ENCODE measurements at places on chromosomes 4 and X.

DNA sequence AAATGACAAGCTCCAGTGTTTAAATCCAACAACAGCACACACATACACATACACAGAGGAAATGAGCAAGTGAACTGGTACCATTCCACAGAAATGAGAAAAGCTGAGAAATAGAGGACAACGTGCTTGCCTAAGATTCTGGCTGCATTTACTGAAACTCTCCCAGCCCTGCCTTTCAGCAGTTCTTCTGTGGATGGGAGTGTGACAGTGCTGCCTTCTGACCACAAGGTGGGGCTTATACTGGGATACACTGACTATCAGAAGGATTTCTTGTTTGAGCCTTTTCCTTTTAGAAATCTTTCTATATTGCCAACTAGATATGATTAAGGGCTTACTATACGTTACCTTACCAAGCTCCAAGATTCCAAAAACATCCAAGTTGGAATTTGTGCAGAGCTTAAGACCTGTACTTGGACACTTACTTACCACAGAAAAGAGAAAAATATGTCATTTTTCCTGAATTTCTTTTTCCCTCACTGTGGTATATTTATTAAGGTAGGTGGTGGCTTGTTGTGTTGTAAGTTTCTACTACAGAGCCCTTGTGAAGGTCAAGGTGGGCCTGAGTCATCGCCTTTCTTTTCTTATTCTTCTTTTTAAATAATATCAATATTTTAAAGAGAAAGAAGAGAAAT, 10.7 kb upstream of the CXCL8 start:
- DNase-seq, result peak; percentile 83

DNA sequence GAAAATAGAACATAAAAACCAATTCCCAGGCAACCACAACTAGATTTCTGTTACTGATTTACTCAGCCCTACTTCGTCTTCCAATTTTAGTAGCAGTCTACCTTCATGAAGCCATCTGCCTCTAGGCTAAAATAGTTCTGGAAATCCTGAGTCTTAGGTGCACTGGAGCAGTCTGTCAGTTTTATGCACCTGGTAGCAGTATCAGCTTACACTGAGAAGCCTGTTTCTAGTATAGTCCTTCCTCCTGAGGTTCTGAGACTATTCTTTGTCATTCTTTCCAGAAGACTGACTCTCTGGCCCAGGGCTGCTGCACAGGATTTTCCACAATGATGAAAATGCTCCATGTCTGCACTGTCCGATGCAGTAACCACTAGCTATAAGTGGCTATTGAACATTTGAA, 16.9 kb upstream of the HPRT1 start:
- DNase-seq, result no peak

GRCh38 chr4:155819066-155819465, 47.0 kb downstream of the ASIC5 start:
- no peak for DNase-seq

DNA sequence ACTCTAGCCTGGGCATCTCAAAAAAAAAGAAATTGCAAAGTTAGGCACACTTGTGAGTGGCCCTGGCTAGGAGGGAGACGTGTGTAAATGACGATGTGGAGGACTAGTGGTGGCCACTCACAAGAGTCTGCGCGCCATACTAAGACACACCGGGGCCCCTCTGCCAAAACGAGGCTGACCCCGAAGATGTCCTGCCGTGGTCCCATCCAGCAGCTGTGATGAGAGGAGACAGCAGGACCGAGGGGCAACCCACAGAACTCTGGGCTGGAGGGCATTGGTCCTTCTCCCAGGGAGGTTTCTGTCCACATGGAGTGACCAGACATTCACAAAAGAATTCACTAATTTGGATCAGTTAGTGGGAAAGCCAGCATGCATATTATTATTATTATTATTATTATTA, 47.4 kb downstream of the NOP14 start:
- DNase-seq, result no peak

DNA sequence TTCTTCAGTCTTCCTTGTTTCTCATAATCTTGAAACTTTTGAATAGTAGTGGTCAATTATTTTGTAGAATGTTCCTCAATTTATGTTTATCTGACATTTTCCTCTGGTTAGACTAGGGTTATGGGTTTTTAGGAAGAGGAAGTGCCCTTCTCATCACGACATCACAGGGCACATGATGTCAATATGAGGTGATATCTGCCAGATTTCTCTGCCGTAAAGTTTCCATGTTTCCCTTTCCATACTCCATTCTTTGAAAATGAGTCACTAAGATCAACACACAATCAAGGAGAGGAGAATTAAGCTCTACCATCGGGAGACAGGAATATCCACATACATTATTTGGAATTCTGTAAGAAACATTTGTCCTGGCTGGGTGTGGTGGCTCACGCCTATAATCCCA, 28.4 kb downstream of the RP2 start:
- peak; percentile 16 for DNase-seq

DNA sequence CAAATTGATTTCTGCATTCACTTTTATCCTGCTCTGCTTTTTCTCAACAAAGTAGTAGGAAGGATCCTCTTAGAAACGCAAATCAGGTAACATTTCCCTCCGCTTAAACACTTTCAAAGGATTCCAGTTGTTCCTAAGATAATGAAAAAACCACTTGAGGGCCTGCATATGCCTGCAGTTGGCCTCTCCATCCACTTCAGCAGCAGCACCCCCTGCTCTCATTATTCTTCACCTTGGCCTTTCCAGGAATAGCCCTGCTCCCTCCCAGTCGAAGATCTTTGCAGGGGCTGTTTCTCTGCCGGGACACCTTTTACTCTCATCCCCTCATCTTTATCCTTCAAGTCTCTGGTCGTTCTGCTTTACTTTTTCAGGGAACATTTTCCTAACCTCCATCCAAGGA, 314.0 kb downstream of the INPP4B start:
- DNase-seq, result no peak

- DNase-seq, result no peak
These were observed 6.1 kb downstream of the UBQLN2 start for GRCh38 chrX:56569378-56570057.

GRCh38 chr4:121692261-121692660, 4.5 kb downstream of the ANXA5 start:
- no peak for DNase-seq

DNA sequence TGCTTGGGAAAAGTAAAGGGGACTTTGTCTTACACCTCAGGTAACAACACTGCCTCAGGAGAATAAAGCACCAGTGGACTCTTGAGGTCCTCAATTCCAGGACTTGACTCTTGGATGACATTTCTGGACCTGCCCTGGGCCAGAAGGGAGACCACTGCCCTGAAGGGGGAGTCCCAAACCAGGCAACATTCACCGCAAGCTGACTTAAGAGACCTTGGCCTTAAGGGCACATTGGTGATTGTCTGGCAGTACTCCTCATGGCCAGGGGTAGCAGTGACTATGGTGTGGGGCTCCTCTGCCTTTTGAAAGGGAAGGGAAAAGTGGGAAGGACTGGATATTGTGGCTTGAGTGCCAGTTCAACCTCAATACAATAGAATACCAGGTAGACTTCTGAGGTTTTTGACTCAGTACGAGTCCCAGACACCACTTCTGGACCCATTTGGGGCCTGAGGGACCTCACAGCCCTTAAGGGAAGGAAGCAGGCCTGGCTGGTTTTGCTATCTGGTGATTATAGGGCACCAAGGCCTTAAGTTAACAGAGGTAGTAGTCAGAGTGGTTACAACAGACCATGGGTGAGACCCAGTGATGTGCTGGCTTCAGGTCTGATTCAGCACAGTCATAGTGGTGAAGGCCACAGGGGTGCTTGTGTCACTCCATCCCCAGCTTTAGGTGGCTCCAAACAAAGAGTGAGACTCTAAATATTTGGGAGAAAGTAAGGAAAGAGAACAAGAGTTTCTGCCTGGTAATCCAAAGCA, 121.2 kb upstream of the TET2 start:
- DNase-seq, result no peak

- DNase-seq, result no peak
These were observed 186.6 kb upstream of the MAOA start for GRCh38 chrX:43469391-43470054.

DNA sequence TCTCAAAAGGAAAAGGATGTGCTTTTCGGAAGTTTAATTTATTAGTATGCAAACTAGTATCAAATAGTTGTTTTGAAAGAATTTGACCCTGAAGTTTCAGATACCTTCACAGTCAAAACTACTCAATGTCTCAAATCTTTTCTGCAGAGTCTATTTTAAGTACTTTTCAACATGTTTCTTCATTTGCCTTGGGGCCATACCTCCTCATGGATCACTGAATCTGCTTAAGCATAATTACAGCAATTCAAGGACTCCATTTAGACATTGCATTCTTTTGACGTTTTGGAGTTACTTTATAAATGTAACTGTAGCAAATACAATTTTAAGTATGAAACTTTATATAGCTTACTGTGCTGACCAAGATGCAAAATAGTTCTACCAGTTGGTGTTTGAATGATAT, 25.5 kb downstream of the PALLD start:
- DNase-seq, result no peak

DNA sequence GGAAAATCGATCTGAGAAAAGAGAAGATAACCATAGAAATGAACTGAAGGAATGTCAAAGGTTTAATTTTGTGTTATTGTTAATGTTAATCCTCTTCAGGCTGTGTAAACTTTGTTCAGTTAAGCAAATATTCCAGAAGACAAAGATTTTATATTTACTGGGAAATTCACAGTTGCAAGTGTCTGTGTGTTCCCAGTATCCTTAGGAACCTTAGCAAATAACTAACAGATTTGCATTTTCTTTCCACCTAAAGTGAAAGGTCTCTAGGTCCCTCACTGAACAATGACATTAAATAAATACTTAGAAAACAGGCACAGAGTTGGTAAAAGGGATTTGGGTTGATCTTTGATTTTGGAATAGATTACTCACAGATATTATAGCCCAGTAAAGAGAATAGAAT, 324.7 kb downstream of the C4orf33 start:
- DNase-seq, result no peak

- no peak for DNase-seq
These were observed 311.4 kb downstream of the RAPGEF2 start for GRCh38 chr4:159414305-159414704.

DNA sequence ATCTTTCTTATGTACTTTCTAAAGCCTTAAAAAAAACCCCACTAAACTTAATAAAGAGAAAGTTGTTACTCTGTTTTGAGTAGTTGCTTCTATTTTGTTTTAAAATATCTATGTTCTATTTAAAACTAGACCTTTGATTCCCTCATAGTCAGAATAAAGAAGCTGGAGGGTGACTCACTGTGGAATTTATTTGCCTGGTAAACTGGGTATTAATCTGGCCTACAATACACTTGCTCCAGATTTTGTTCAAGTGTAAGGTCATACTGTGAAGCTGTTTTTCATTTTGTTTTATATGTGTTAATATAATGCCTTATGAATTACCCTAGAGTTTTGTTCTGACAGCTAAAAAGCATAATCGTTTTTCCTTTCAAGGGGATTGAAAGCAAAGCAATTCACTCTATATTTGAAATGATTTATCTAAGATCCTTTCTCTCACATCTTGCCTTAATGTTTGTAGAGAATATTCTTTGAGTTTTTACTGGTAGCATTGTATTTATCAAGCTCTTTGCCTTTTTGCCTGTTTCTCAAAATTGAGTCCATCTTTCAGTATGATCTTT, 277.4 kb upstream of the PITX2 start:
- peak; percentile 31 for DNase-seq

GRCh38 chrX:112011376-112011775, 71.2 kb downstream of the TRPC5 start:
- DNase-seq, result no peak

DNA sequence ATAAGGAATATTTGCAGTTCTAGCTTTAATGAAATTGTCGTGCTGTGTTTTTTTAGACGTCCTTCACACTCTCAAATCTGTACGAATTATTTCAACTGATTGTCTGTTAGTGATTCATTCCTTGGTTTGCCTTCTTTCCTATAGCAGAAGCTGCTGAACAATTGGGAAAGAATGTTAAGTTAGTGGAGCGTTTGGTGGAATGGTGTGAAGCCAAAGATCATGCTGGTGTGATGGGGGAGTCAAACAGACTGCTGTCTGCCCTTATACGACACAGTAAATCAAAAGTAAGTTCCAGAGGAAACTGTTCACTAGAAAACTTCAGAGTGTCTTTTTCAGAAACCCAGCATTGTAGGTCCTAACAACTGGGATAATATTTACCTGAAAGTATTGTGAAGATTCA, 159.9 kb downstream of the RAP1GDS1 start:
- DNase-seq, result no peak

DNA sequence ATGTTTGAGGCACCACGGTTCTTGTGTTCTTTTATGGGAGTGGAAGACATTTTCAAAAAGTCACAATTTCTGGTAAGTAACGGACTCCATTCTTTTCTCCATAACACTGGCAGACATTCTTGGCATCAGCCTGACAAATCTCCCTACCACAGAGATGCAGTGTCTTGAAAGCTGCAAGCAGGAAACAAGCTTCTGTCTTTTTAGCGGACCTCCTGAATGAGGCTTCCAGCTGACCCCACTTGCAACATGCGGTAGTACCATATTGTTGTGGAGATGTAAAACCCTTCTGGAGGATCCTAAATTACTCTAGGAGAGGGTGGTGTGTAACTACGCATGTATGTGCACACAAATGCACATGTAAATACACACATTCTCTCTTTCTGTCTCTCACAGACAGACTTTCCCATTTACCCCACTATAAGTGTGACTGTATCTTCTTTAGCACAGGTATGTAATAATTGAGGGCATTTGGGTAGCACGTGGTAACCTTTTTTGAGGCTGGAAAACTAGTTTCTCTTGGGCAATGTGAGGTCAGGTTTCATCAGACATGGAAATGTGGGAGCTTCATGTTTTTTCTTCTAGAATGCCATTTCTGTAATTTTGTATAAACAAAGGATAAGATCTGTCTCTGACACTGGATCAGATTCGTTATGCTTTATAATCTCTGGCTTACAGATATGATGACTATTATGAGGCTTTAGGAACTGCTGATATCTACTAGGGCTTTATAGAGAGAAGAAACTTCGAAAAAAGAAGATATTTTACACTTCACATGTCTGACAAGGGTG, 130.1 kb downstream of the MGST2 start:
- no peak for DNase-seq

DNA sequence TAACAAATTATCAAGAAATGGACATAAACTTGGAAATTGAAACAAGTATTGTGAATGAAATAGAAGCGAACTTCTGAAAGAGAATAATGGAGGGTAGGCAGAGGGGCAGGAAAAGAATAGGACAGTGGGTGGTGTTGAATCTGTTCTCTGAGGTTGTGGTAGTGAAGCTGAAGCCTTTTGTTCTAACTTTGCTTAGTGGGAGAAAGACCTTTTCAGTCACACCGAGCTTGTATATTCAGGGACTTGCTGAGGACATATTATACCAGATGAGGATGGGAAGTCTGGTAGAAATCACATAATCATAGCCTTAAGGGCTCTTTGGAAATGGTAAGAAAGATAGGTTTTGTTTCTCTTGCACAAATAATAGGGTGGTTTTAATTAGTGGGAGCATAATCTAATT, 115.4 kb upstream of the NDST4 start:
- no peak for DNase-seq

- no peak for DNase-seq
These were observed 51.2 kb upstream of the C1QTNF7 start for GRCh38 chr4:15376594-15376993.

DNA sequence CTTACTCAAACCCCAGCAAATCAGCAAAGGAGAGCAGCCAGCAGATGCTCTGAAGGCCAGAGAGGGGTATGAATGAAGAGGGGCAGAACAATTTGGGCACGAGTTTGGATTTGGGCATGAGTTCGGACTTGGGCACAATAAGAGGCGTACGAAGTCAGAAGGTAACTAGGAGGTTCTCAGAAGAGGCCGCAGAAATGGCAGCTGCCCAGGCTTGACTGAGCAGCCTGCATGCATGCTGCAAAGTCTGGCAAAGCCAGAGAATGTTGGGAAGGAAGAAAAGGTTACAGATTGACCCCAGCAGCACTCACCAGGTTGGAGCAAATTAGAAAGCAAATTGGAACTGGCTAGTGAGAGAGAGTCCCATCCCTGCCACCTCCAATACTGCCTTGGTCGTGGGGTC, 15.2 kb downstream of the CCDC149 start:
- DNase-seq, result no peak
